ENCODE measurements at places on chromosomes 7 and 10.

- peak; percentile 18 for DNase-seq
Observed at GRCh38 chr10:22159979-22160378, 57.8 kb downstream of the EBLN1 start.

DNA sequence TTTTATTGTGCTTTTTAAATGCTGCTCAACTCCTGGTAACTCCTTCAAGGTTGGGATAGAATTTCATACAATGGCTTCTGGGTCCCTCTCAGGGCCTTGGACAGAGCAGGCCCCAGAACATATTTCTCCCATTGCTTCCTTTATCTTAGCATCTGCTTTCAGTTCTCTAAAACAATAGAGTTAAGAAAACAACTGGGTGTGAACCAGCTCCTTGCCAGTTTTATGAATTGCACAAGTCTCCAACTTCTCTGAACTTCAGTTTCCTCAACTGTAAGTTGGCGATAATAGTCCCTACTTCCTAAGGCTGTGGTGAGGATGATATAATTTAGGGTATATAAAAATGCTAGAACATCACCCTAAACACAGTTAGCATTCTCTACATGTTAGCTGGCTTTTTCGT is 77.0 kb upstream of the INHBA start:
- DNase-seq, result peak; percentile 75

DNA sequence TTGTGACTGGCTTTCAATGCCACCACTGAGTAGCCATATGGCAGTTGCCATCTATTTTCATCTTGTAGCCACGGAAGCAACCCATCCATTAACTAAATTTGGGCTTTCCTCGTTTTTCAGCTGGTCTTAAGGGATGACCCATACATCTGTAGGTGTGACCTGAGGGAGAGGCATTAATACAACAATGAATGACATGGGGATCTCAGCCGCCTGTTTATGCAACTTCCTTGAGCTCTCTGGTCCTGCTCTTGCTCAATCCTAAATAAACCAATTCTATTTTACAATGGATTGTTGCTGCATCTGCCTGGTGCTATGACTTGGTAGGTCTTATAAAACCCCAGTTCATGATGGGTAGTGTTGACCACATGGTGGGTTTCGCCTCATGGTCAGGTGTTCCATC is 21.9 kb upstream of the ADAM22 start:
- peak; percentile 17 for DNase-seq

GRCh38 chr7:1285556-1286301 is 53.1 kb downstream of the UNCX start:
- no peak for DNase-seq

DNA sequence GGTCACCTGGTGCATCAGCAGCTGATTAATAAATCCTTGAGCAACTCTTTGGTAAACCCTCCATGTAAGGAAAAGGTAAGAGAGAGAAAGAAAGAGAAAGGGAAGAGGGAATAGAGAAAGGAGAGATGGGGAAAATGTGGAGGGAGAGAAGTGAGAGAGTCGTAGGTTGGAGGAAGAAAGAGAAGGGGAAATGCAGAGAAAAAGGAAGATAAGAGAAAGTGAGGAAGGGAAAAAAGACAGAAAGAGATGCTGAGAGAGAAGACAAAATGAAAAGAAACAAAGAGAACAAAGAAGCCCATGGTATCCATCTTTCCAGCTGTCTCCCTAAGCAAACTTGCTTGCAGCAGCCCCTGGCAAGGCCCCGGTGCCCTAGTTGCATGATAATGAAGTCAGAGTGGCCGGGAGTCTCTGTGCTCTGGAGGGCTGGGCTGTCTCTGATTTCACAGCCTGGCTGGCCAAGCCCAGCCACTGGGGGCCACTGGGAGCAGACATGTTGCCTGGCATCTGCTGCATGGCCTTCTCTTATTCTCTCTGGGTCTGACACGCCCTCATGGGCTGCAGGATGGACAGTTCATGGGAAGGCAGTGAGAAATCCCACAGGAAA is 48.4 kb downstream of the PRR15 start:
- DNase-seq, result no peak

GRCh38 chr7:31981874-31982390 is 88.3 kb downstream of the PDE1C start:
- no peak for DNase-seq

DNA sequence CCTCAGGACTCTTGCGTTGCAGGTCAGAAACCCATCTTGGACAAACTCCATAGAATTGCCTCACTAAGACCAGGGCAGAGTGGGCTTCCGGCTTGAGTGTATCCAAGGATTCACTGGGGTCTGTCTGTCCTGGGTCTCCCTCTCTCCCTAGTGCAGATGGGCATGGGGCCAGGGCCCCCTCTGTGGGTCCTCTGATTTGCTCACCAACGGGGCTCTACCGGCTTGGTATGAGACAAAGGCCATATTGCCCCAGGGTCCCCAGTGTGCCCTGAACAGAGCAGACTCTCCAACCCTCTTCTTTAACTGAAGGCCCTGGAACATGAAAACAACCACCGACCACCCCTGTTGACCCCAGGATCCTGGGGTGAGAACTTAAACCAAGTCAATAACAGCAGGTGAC is 68.2 kb upstream of the CHST15 start:
- DNase-seq, result no peak

DNA sequence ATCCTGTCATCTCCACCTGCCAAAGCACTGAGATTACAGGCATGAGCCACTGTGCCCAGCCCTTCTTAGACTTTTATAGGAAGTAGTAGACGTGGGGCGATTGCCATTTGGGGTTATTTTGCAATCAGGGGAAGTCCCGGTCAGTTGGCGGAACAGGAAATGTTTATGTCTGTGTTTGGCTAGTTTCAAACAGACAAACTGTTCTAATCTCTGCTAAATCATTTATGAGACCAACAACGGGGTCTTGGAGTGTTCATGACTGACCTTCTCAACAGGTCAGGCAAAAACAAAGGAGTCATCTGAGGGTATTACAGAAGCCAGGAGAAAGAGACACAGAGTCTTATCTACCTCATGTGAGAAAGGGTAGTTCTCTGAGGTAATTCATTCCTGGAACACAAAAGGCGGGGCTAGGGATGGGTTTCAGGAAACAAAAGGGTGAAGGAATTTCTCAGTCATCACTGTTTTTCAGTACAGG is 6.6 kb upstream of the TPK1 start:
- DNase-seq, result peak; percentile 67

DNA sequence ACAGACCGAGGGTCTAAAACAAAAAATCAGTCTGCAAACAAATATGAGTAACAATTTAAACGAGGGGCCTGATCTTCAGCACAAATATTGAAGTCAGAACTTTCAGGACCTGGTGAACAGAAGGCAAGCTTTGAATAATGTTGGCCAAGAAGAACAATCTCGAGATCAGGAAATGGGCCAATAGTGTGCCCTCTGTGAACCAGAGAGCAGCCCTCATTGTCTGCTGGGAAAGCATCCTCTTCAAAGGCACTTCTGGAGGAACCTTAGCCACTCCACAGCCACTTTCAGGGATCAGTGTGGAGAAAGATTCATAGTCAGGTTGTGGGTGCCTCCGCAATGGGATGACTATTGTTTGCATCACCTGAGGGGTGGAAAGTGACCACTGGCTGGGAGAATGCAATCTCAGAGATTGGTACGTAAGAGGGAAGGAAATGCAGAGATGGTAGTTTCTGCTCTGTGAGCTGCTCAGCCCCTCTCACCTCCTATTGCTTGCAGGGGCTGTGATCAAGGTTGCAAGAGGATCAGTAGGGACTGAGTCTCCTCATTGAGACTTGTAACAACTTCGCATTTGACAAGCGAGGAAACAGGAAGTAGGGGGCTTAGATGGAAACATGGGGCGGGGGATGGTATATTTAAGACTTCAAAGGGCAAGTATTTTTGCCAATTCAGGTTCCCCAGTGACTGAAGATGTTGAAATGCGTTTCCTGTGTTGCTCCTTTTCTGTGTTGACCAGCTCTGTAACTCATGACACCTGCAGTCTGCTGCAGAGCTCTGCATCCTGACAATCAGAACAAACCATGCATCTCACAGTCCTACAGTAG is 28.4 kb upstream of the IFRD1 start:
- peak; percentile 65 for DNase-seq

DNA sequence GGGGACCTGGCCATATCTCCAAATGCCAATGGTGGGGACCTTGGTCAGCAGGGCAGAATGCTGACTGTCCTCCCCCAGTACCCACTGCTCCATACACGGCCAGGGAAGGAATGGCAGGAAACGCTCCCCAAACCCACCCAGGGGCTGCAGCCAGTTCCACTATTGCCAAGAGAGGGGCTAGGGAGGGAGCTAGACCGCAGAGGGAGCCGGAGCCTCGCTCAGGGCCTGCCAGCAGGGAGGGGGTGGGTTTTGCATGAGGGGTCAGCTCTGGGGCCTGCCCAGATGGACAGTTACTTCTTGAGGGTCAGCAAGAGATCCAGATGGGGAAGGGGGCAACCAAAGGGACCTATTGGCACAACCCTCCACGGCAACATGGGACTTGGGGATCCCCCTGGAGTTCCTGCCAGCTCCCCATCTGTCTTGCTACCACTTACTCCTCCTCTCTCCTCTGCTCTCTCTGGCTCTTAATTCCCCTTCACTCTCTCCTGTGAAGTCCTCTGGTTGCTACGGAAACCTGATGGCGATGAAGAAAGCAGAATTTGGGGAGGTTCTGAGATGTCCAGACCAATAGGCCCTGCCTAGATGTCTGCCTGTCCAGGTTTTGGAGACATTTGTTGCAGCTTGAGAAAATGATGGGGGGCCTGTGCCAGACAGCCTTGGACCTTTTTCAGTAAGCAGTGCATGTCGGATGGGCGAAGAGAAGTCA is 12.6 kb downstream of the FGF8 start:
- DNase-seq, result no peak

DNA sequence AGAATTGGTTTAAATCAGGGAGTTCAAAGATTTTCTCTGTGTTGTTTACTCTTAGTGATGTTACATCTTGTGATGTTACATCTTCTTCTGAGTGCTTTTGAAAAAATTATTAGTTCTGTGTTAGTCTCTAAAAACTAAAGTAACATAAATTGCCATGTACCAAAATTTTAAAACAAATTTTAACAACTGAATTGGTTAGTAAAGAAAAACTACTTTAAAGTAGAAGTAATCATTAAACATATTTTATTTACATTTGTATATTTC is 5.2 kb upstream of the IGF2BP3 start:
- DNase-seq, result no peak

- DNase-seq, result no peak
Observed at GRCh38 chr7:25846722-25847121, 305.3 kb upstream of the NFE2L3 start.

DNA sequence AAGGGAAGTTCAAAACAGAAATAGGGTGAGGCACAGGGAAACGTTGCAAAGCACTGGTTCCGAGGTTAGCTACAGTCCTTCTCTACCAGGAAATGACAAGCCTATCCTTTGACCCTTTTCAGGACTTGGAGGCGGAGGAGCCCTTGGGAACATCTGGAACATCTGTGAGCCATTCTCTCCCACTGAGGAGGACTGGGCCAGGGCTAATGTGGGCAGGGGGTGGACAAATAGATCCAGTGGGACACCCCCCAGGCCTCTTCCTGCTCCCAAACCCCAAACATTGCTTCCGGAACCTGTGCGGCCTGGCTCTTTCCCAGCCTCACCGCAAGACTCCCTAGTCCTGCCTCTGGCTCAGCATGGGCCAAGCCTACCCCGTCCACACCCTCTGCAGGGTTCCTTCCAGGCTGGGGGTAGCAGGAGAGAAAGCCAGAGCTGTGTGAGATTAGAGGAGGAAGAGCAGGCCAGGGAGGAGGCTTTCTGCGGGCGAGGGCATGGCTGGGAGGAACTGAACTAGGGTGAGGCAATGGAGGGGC is 36.5 kb downstream of the GHRHR start:
- DNase-seq, result no peak

DNA sequence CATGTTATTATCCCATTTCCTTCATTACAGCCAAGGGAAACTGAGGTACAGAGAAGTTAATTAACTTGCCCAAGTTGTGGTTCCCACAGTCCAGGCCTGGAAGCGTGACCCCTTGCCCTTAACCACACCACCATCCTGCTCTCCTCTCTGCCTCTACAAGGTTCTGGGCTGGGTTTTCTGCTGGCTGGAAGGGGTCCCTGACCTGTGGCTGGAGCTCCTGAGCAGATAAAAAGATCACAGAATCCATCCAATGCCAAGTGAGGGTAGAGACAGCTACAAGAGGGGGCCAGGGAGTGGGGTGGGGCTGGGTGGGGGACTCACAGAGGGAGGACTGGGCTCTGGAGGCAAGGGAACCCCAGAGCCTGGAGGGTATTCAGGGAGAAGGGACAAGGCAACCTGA is 9.7 kb downstream of the ASB10 start:
- no peak for DNase-seq

DNA sequence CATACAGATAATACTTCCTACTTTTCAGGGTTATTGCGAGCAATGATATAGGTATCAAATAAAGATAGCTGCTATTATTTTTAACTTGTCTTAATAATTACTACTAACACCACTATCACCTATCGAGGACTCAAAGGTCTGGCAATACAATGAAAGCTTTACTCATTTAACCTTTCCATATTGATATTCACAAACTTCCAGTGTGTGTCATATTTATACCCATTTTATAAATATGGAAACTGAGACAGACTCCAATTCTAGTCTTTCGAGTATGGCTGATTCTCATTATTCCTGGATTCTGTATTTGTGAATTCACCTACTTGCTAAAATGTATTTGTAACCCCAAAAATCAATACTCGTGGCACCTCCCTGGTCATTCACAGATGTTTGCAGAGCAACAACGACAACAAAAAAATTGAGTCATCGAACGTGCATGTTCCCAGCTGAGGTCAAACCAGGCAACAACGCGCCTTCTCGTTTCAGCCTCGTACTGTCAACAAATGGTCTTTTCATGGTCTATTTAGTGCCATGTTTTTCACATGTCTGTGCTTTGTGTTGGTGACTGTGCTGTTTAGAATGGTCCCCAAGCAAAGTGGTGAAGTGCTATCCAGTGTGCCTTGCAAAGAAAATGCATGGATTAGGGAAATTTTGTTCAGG is 51.7 kb downstream of the SMURF1 start:
- no peak for DNase-seq

- peak; percentile 30 for DNase-seq
Observed at GRCh38 chr7:127819975-127820731, 168.2 kb downstream of the SND1 start.

GRCh38 chr7:15832996-15833395 is 146.5 kb upstream of the MEOX2 start:
- no peak for DNase-seq

DNA sequence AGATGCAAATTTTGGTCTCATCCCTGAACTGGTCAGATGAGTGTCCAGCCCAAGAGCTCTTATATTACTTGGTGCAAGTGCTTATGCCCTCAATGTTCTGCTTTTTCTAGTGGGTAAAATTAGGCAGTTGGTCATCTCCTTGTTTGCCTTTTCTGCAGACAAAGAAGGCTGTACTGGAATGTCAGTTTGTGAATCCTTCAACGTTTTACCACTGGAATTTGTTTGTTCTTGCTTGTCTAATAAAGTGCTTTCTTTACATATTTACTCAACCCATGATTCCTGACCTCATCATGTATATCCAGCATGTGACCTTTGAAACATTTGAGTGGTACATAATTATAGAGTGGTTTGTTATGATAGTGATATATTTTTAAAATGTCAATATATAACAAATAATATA is 232.2 kb upstream of the TEX47 start:
- no peak for DNase-seq

DNA sequence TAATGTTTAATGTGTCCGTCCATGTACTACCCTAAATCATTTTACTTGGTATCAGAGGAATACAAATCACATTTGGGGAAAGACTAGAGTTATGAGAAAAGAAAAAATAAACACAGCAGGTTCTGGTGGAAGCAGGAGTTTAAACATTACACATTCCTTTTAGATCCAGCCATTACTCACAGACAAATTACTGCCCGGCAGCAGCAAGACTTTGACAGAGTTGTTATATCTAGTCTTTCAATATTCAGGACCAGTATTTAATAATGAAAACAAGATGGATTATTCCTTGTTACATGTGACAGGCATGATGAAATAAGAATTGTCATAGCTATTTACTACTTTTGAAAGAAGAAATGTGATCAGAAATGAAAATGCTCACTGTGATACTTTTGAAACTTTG is 131.8 kb upstream of the GNAI1 start:
- DNase-seq, result no peak

Data from hematopoietic multipotent progenitor cell treated with erythropoietin and hydrocortisone succinate and interleukin-3 and kit ligand, for 6 days (in vitro differentiated cells).